Right cardiac atrium (tissue), 5 donors: ENCODE measurements at places on chromosomes 6 and 20.

DNA sequence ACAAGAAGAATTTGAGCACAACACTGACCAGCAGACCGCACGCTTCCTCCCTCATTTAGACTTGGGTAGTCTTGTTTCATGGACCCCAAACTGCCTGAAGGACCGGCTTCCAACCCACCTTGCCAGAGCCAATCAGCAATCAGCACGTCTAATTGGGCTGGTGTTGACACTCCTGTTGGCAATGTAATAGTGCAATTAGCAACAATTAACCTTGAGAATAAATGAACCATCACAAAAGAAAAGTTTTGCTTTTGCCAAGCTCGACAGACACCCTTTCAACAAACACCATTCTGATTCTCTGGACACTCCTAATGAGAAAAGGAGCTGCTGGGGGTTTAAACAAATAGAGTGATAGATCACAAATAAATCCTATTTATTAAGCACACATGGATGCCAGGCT lies 61.0 kb downstream of the EDN3 start:
- no peak for DNase-seq

- no peak for DNase-seq
These were observed 628.8 kb upstream of the MAN1A1 start for GRCh38 chr6:119978274-119978889.

DNA sequence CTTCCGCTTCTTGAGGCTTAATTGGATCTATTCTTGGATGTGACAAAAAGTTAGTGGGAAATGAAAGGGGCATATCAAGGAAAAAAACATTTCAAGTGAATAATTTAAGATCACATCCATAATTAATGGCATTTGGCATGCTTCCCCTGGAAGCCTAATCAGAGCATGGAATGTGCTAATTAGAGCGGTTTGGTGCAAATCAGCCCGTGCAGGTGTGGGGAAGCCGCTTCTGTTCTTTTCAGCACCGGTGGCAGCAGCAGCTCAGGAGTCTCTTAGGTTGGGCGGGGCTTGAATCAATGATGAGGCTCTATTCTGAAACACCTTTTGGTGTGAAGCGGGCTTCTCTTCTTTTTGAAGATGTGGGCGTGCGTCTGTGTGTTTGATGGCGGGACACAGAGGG lies 301.2 kb downstream of the LRFN2 start:
- no peak for DNase-seq

- no peak for DNase-seq
These were observed 393.7 kb downstream of the UTRN start for GRCh38 chr6:144678844-144679243.

DNA sequence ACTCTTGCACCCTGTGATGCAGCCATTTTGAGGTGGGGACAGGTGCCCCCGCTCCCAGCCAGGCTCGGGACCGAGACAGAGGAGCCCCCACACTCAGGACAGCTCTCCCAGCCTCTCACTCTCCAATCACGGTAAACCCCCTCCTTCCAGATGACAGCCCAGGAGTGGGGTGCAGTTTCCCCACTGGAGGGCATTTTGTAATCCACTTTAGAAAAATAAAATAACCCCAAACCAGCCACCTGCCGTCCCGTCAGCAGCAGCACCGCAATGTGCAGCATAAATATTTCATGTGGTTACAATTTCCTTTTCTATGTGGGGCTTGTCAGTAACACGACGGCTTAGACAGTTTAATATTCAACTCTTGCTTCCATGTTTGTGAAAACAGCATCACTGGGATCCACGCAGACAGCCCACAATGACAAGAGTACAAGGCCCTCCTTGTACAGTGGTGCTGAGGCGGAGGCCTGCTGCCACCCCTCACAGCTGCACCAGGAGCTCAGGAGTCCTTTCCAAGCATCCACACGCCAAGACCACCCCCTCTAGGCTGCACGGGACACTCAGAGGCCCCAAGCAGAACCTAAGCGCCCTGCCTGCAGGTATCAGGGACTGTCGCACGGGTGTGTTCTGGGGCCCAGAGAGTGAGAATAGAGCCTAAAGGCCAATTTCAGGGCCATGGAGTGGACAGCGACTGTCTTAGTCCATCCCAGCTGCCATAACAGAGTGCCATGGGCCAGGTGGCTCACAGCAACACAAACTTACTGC lies 116.7 kb downstream of the JPH2 start:
- DNase-seq: no peak

GRCh38 chr6:36809941-36810803 lies 29.1 kb downstream of the CPNE5 start:
- no peak for DNase-seq

DNA sequence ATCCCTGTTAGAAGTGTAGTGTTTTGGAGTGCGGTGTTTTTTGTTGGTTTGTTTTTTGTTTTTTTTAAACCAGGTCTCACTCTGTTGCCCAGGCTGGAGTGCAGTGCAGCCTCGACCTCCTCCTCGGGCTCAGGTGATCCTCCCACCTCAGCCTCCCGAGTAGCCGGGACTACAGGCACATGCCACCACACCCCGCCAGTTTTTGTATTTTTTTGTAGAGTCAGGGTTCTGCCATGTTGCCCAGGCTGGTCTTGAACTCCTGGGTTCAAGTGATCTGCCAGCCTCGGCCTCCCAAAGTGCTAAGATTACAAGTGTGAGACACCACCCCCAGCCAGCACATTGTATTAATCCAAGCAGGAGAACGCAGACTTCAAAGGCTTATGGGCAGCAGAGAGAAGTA lies 1.3 kb upstream of the TOP1 start:
- no peak for DNase-seq

- DNase-seq: no peak
These were observed 39.8 kb upstream of the NAA20 start for GRCh38 chr20:19977373-19977770.

DNA sequence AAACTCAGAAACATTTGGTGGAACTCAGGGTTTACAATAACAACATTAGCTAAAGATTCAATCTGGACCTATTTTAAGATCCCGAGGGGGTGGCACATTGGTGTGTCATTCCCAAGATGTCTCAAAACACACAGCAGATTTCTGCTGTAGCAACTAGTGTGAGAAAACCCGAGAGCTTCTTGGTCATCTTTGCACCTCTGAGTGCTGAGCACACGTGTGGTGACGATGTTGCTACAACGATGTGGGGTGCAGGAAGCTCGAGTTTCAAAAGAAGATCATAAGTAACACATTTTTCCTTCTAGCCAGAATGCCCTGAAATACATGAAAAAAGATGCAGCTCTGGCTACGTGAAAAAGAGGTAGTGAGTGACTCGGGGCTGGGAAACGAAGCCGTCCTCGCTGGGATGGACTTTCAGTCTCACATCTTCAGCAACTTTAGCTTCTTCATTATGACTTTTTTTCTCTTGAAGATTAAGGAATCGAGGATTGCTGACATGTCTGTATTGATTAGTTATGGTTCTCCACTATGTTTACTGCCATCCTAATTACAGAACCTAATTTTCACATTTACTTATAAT lies 1.5 kb downstream of the RAMACL start:
- DNase-seq: no peak

- no peak for DNase-seq
These were observed 28.5 kb upstream of the PIM1 start for GRCh38 chr6:37141281-37142049.

DNA sequence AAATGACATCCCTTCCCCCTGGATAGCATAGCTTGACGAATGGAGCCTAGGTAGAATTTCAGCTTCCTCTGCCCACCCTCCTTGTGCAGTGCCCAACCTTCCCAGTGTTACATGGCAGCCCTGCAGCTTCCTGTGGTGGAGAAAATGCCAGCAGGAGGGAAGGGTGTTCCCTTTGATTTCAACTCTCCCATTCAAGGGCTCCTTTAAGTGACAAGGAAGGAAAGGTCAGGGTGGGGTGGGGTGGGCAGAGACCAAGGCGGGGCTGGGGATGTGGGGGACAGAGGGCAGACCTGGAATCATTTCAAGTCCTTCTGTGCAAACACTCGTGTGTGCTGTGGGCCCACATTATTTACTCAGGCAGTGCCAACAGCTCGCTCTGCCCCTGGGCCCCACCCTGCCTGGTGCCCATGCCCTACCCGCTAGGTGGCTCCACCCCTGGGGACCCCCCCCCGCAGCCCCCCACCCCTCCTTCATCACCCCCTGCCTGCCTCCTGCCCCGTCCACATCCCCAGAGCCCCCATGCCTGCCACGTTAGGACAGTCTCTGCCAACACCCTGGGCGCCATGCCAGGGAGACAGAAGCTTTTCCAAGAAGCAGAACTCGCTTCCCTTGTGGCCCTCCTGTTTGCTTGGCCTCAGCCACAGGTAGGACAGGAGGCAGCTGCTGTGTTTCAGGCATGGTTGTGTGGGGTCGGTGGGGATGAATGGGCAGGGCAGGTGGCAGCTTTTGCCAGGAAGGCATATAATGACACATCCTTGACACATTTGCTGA lies 9.4 kb downstream of the SPDEF start:
- DNase-seq: peak; percentile 85

DNA sequence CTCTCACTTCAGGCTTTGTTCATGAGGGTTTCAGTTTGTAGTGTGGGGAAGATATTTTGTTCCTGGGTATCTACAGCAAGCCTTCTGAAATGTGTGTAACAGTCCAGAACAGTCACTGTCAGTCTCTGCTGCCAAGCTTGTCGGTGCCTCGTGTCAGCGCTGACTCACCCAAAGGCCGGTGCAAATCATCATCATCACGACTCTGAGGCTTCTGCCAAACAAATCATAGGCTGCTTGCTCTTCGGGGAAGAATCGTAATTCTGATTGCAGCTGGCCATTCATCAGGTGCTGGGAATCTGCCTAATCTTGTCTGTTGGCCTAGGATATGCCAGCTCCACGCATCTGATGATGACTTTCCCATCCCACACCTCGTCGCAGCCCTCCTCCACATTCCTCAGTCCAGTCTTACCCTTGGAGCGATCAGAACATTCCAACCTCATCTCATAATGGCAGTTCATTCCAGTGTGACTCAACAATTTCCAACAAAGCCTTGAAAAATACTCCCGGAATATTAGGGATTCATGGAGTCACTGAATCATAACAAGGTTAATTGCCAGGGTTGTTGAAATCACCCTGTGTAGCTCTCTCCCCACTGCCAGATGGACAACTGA lies 40.9 kb downstream of the ALDH8A1 start:
- DNase-seq: peak; percentile 82

- DNase-seq: peak; percentile 88
These were observed 79.5 kb upstream of the MYL9 start for GRCh38 chr20:36461600-36462439.

GRCh38 chr6:246352-246751 lies 45.9 kb upstream of the DUSP22 start:
- DNase-seq: no peak

- DNase-seq: no peak
These were observed 42.4 kb downstream of the DHX35 start for GRCh38 chr20:39004508-39004907.

- no peak for DNase-seq
These were observed 29.3 kb downstream of the GMPR start for GRCh38 chr6:16267428-16268263.

GRCh38 chr20:60240415-60240814 lies 282.2 kb downstream of the CDH26 start:
- no peak for DNase-seq

DNA sequence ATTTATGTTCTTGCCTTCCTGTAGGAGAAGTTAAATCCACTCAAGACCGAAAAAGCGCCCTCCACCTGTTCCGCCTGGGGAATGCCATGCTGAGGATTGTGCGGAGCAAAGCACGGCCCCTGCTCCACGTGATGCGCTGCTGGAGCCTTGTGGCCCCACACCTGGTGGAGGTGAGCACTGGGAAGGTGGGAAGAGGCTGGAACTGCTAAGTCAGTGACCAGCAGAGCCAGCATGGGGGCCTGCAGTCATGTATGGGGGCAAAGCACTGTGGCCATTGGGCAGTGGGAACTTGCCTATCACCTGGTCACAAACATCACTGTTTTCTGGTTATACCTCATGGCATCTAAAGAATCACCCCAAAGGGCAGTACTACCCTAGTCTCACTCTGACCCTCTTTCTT lies 78.5 kb upstream of the PBOV1 start:
- no peak for DNase-seq

- DNase-seq: no peak
These were observed 279.7 kb downstream of the RNGTT start for GRCh38 chr6:88683734-88684133.

- no peak for DNase-seq
These were observed 7.0 kb downstream of the ATXN1 start for GRCh38 chr6:16754274-16754673.

- DNase-seq: no peak
These were observed 201.4 kb upstream of the HDDC2 start for GRCh38 chr6:125503181-125503580.

DNA sequence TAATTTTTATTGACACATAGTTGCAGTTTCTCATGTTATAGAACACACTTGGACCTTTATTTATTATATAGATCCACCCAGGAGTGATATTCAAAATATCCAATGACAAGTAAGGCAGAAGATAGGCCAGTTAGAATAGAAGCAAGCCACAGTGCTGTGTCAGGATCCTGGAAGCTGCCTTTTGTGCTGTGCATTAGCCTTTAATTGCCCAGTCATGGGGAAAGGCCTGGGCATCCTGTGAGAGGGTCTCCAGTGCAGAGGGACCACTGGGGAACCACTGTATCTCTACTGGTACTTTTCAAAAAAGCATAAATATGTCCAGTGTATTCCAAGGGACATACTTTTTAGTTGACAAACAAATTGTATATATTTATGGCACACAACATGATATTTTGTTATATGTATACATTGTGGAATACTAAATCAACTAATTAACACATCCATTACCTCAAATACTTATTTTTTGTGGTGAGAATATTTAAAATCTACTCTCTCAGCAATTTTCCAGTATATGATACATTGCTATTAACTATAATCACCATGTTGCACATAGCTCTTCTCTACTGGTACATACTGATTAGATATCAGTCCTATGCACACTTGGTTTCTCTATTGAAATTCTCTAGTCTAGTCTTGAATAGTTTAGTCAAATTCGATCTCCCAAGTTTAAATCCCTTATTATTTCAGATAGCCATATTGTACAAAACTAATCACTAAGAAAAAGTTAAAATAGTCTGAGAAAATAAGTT lies 59.5 kb downstream of the CDC40 start:
- DNase-seq: no peak
